ENCODE measurements at places on chromosomes 3 and 15.

GRCh38 chr3:123283074-123283473, 81.3 kb downstream of the SEC22A start:
- DNase-seq = no peak

GRCh38 chr3:66962664-66963063, 35.4 kb upstream of the KBTBD8 start:
- no peak for DNase-seq

- DNase-seq = no peak
Measured at GRCh38 chr3:42829628-42830436, 20.6 kb downstream of the ACKR2 start.

- no peak for DNase-seq
Measured at GRCh38 chr3:31735667-31736066, 202.9 kb downstream of the STT3B start.

- DNase-seq = no peak
Measured at GRCh38 chr3:123296836-123297626, 95.3 kb downstream of the SEC22A start.

- no peak for DNase-seq
Measured at GRCh38 chr15:86044981-86045380, 34.7 kb upstream of the AGBL1 start.

GRCh38 chr3:55160241-55160983, 232.6 kb upstream of the LRTM1 start:
- no peak for DNase-seq

GRCh38 chr15:83747050-83747717, 93.3 kb downstream of the ADAMTSL3 start:
- DNase-seq = peak; percentile 55
